Stimulated activated CD4-positive, alpha-beta T cell treated with anti-CD3 and anti-CD28 coated beads, TNF-alpha, amount 100 ng/mL, for 24 hours (primary cell): ENCODE measurements at places on chromosomes 4 and X.

DNA sequence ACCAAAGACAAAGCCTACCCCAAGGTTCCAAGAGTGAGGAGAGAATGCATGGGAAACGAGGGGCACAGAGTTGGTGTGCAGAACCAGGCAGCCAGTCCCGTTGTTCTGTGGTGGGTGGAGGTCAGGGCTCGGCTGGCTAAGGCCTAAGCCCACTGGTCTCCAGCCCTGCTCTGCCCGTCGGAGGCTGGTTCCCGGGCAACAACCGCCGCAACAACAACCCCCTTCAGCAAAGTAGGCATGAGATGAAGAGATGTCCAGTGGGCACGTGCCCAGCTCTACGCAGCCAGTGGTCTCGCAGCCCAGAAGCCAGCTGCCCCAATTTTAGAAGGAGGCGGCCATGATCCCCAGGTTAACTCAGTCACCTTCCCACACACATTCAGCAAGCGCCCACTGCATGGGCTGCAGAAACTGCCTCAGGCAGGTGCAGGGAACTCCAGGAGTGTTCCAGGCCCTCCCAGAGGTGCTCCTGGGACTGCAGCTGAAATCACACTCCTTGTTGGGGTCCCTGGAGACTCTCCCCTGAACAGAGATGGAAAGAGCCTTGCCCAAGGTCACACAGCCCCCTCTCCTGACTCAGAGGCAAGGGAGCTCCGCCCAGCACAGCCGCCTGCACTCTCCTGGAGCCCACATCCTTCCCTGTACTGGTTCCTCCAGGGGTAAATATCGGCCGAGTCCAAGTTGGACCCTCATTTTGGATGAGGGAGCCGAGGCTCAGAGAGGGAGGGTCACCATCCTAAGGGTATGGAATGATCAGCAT, 25.4 kb upstream of the HTRA3 start:
- DNase-seq, result no peak

DNA sequence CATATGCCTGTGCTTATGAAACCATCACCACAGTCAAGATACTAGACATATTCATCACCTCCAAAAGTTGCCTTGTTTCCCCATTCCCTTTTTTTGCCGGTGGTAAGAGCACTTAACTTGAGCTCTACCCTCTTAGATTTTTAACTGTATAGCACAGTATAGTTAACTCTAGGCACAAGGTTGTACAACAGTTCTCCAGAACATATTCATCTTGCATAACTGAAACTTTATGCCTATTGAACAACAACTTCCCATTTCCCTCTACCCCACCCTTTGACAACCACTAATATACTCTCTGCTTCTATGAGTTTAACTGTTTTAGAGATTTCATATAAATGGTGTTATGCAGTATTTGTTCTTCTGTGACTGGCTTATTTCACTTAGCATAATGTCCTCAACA, 119.3 kb downstream of the ASB9 start:
- no peak for DNase-seq

DNA sequence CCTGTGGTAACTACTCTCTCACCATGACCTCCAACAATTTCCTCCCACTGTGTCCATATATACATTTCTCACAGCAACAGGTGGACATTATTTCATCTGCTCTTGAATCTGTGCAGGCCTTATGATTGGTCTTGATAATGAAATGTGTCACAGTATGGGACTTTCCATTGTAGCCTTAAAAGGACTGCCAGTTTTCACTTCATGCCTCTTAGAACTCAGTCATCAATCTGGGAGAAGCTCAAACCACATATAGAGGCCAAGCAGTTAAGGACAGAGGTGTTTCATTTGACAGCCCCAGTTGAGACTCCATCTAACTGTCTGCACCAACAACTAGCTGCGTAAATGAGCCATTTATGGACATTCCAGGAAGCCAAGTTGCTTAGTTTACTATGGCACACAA, 1534.8 kb downstream of the ARAP2 start:
- no peak for DNase-seq

DNA sequence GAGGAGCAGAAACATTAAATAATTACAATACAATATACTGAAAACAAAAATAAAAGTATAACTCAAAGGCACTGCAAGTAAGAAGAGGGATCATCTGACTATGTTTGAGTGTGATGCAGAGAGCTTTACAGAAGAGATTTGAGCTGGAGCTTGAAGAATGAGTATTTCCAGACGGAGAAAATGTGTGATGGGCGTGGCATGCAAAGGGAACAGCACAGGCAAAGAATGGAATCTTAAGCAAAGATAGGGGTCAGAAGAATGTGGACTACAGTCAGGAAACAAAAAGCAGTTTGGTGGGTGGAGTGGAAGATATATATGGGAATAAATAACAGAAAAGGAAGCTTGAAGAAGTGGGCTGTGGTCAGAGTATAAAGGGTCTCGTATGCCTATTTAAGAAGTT, 45.5 kb downstream of the OPHN1 start:
- no peak for DNase-seq

GRCh38 chrX:10175319-10175871, 18.6 kb downstream of the CLCN4 start:
- no peak for DNase-seq

- no peak for DNase-seq
Measured at GRCh38 chrX:150361070-150361776, 1.9 kb upstream of the MAMLD1 start.

- DNase-seq, result no peak
Measured at GRCh38 chr4:53917729-53918128, 146.7 kb downstream of the CHIC2 start.

DNA sequence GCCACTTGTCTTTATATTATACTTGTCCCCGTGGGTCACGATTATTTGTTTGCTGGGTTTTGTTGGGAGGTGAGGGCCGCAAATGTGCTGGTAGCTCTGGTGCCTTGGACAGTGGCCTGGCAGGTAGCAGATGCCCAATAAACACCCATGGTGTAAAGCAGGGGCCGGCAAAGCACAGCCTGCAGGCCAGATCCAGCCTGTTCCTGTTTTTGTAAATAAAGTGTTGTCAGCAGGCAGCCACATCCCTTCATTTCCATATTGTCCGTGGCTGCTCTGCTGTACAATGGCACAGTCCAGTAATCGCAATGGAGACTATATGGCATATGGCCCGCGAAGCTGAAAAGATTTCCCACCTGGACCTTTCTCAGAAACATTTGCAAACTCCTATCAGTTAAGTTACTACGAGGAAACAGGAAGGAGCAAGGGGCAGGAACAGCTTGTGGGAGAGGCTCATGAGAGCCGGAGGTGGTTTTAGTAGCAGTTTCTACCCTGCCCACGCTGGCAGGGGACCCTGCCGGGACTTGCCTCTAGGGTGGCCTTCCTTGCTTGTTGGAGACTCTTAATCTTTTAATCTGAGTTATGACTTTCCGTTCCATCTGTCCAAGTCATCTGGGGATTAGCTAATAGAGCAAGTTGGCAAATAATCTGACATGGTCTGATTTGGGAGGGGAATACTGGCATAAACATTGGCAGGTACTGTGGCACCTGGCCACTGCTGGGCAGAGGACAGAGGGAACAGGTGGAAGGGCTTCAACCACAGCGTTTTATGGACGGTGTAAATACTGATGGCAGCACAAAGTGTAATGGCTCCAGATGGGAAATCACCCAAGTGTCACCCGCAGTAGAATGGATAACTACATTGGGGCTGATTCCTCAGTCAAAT, 19.6 kb downstream of the CLCN4 start:
- no peak for DNase-seq

- DNase-seq, result no peak
Measured at GRCh38 chr4:14524276-14524675, 478.0 kb upstream of the CPEB2 start.

DNA sequence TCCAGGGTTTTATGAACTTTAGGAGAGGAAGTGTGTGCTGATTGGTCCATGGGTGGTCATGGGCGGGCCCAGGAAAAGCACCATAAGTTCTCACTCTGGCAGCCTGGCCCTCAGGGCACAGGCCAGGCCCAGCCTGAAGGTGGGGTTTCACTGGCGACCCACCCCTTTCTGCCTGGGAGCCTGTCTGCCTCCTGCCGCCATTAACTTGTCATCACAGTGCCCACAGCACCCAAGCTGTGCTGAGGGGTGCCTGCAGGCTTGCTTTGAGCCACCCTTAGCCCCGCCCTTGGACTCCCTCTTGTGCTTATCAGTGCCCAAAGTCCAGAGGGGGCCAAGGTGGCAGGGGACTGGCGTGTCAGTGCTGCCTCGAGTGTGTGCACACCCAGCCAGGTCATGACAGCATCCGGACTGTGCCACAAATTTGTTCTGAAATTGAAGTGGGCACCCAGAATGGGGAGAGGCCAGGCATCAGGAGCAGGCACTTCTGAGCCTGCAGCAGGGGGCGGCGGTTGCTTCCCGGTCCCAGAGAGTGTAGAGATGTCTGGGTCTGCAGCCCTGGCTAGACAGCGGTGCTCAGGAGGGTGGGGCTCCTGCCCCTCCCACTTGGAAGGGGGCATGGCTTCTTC, 455.6 kb downstream of the TMA16 start:
- no peak for DNase-seq

DNA sequence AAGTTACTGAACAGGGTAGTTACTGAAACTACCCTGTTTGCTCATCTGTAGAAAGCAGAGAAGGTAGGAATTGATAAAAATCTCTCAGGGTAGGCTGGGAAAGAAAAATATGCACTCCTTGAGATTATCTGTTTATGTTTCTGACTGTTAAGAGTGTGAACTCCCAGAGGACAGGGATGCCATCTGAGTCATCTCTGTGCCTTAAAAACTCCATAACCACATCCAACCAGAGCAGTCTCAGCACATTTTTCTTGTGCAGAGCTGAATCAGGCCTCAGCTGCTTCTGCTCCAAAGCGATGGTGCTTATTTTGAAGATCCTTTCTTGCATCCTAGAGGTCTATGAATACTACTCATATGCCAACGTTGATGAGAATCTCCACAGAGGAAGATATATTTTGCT, 9.9 kb downstream of the CENPVL3 start:
- no peak for DNase-seq

DNA sequence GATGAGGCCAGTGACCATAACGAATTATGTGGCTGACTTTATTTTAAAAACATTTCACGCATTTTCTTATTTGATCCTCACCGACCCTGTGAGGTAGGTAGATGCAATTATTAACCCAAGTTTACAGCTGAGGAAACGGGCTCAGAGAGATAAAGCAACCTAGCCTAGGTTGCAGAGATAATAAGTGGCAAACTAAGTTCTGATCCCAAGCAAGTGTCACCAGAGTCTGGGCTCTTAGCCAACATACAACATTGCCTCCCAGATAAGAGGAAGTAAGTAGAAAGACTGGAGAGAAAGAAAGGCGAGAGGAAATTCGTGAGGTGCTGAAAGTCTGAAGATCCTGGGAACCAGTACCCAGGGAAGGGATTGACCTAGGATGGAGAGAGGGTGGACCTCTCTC, 77.4 kb upstream of the GPR50 start:
- DNase-seq, result no peak

DNA sequence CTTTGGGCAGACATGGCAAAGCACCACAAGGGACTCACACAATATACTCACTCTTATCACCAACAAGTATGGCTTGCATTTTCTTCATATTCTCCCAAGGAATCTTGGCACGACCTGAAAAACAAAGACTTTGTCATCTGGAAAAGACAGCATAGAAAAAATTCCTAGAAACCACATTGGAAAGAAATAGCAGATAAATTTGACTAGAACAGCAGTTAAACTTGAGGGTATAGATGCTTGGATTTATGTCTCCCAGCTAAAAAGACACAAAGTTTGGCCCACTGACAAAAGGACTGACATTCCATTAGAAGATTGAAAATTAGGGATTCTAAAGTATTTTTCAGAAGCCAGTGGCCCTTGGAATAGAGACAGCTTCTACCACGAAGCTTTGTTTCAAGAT, 6.9 kb upstream of the VEGFC start:
- DNase-seq, result no peak

- DNase-seq, result no peak
Measured at GRCh38 chr4:174314770-174315169, 31.1 kb downstream of the CEP44 start.

- no peak for DNase-seq
Measured at GRCh38 chr4:137676357-137676998, 144.2 kb upstream of the PCDH18 start.

DNA sequence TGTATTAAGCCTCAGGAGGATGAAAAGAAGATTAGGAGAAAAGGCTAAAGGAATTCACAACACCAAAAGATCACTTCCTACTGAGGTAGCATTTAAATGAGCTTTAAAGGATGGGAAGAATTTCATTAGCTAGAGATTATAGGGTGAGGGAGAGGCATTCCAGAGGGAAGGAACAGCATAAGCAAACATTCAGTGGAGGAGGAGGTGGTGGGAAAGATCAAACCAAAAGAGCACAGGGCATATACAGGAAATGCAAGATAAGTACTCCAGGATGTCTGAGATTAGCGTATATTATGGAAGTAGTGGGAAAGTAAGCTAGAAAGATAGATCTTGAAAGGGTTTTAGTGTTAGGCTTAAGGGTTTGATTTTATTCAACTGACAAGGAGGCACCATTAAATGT, 84.8 kb downstream of the COL4A6 start:
- DNase-seq, result no peak

- no peak for DNase-seq
Measured at GRCh38 chrX:39310891-39311290, 509.6 kb downstream of the MID1IP1 start.

DNA sequence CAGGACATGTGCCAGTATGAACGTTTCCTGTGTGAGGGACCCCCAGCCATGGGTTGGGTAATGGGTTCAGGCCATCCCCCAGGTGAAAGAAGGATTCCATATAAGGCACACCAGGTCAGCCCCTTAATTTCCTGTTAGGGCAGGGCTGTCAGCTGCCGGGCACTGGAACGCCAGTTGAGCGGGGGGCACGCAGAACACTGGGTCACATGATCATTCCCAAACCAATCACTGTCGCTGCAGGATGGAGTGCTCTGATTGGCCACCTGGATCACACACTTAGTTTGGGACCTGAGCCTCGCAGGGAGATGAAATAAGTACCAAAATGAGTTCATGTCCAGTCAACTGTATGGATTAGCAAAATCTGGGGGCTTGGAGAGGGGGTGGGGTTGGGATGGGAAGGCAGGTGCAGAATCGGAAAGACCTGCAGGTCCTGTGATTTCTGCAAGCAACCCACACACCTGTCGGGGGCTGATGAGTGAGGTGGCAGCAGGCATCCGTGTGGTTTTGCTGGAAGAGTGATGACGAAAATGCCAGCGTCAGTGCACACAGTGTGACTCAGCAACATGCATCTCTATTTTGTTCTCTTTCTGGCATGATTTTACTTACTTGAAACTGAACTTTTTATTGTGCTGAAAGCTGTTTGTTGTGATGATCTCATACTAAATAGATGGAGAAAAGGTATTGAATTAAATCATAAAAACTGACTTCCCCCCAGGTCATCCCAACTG, 32.2 kb downstream of the RNF212 start:
- DNase-seq, result no peak

DNA sequence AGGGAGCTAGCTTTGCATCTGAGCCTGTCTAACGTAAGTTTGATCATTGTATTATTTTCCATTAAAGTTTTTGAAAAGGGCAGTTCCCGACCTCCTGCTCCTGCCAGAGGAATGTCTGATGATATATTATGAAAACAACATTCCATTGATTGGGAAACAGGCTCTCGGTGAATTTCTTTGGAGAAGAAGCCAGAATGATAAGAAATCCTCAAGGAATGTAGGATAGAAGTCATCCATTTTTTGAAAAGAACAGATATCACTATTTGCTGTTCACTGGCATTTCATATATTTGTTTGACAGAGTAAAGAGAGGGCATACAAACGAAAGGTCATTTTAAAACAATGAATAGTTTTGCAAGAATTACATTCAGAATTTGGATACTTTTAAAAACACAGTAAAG, 781.0 kb upstream of the HTR2C start:
- no peak for DNase-seq
